Stimulated activated CD4-positive, alpha-beta T cell treated with anti-CD3 and anti-CD28 coated beads, Interleukin-4, amount 100 ng/mL, for 4 hours (primary cell): ENCODE measurements at places on chromosomes 11 and 22.

- no peak for DNase-seq
Observed at GRCh38 chr11:66020618-66021357, 5.5 kb downstream of the CATSPER1 start.

DNA sequence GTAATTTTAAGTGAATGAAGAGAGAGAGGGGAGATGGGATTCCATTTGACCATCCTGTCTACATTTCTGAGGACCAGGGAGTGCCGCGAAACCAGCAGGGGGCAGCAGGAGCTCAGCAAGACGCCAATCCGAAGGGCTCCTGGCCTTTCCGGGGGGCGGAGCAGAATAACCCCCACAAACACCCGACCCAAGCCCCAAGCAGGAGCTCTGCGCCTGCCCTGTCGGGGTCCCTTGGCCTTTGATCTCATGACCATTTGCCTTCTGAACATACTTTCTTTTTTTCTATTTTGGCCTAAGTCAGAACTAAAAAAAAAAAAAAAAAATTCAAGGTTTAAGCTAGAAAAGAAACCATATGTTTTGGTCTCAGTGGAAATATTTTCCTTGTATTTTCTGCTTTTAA is 21.9 kb upstream of the SCN2B start:
- peak; percentile 80 for DNase-seq

GRCh38 chr11:66454828-66455227 is 11.9 kb upstream of the PELI3 start:
- DNase-seq, result no peak

- no peak for DNase-seq
Observed at GRCh38 chr22:42470366-42471082, 38.3 kb upstream of the NFAM1 start.

GRCh38 chr22:38177926-38178604 is 3.6 kb downstream of the PLA2G6 start:
- DNase-seq, result no peak

GRCh38 chr22:36297568-36297967 is 44.6 kb downstream of the APOL1 start:
- no peak for DNase-seq

GRCh38 chr11:34190192-34191139 is 85.0 kb downstream of the NAT10 start:
- DNase-seq, result no peak

DNA sequence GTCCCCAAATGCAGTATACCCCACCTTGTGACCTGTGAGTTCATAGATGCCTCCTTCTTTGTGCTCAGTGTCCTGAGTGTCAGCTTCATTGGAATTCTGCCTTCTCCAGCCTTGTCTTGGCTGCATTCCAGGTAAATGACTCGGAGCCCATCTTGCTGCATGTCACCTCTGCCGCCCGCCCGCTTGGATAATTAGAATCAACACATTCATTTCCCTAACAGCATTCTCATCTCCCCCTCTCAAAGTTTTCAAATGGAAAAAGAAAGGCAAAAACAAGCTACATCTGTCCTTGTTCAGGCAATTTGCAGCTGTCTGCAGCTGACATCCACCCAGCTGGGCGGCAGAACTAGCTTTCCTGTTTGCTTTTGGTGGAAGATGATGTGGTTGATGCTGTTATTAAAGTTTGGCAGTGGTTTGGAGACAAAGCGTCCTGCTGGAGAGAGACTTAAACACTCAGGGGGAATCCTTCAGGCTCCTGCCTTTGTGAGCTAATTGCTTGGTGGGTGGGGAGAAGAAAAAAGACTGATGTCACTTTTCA is 198.8 kb upstream of the SEZ6L start:
- DNase-seq, result no peak

GRCh38 chr22:43313890-43314474 is 29.2 kb downstream of the SCUBE1 start:
- DNase-seq, result no peak

GRCh38 chr11:122852074-122852795 is 13.9 kb downstream of the CRTAM start:
- DNase-seq, result peak; percentile 51
